HFFc6 (cell line): ENCODE measurements at places on chromosomes 3 and 15.
A peak's percentile ranks its signal among the peaks of the same experiment; 100 is the strongest.

DNA sequence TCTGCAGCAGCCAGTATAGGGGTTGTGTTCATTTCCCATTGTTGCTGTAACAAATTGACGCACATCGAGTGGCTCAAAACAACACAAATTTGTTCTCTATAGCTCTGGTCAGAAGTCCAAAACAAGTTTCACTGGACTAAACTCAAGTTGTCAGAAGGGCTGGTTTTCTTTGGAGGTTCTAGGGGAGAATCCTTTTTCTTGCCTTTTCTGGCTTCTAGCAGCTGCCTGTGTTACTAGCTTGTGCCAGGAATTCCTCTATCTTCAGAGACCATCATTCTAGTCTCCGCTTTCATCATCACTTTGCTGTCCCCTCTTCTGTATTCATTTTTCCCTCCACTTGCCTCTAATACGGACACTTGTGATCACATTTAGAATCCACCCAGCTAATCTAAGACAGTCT lies 20.5 kb downstream of the GASK1A start:
- H3K4me3 ChIP-seq = no peak overlapping the region
- peaks cover 31% of the 10 kb centered on the region for H3K27me3 ChIP-seq
- no peaks in the 10 kb centered on the region for H3K36me3 ChIP-seq
- DNase-seq = no peak

GRCh38 chr3:168051531-168052471 lies 43.9 kb downstream of the GOLIM4 start:
- DNase-seq = peak; percentile 52
- peak overlapping the region; percentile 73 for H3K4me3 ChIP-seq
- H3K27me3 ChIP-seq = no peaks in the 10 kb centered on the region; the same call in 1 of the 2 replicates
- peaks cover 83% of the 10 kb centered on the region for H3K4me1 ChIP-seq
- peaks cover 20% of the 10 kb centered on the region for H3K36me3 ChIP-seq

DNA sequence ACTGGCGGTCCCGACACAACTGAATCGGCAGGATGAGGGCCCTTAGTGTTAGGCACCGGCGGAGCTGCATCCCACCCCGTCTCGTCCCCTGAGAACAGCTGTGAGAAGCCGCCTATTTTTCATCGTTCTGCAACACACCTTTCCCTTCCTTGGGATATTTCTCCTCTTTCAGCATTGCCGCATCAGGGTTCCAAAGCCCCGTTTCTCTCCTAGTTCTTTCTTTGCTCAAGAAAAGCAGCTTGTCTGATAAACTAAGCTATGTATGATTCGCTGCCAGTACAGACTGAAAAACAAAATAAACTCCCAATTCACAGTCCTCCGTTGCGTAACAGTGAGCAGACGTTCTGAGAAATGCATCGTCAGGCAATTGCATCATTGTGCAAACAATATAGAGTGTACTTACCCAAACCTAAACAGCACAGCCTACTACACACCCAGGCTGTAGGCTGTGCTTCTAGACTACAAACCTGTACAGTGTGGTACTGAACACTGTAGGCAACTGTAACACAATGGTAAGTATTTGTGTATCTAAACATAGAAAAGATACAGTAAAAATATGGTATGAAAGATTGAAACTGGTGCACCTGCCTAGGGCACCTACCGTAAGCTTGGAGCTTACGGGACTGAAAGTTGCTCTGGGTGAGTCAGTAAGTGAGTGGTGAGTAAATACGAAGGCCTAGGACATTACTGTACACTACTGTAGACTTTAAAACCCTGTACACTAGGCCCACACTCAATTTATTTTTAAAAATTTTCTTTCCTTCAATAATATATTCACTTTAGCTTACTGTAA lies 8.9 kb upstream of the ADAMTS17 start:
- no peaks in the 10 kb centered on the region for H3K36me3 ChIP-seq
- no peak for DNase-seq
- peaks cover 7% of the 10 kb centered on the region; the same call in 1 of the 2 replicates for H3K4me1 ChIP-seq
- peak overlapping the region; percentile 16; the same call in 1 of the 2 replicates for H3K27ac ChIP-seq
- H3K27me3 ChIP-seq = peaks cover 2% of the 10 kb centered on the region
- H3K4me3 ChIP-seq = peak overlapping the region; percentile 84; the same call in 1 of the 2 replicates

DNA sequence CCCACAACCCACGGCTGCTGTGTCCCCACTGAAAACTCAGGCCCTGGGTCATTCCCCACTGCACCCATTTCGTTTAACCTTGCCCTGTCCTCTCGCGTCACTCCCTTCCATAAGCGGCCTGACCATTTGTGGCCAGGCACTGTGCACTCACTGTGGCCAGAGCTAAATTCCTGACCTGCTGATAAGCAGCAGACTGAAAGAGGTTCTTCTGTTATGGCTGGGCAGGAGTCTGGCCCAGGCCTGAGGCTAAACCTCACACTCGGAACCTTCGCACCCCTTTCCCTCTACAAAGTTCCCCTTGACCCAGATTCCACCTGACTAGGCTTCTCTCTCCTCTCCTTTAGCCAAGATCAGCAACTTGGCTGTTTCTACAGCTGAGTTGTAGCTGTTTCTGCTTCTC lies 62.3 kb downstream of the ADAMTS17 start:
- no peak for DNase-seq
- no peak overlapping the region for H3K27ac ChIP-seq
- H3K4me3 ChIP-seq = no peak overlapping the region
- peaks cover 11% of the 10 kb centered on the region; the same call in 1 of the 2 replicates for H3K36me3 ChIP-seq

GRCh38 chr3:141865101-141865500 lies 11.3 kb upstream of the ATP1B3 start:
- peaks cover 8% of the 10 kb centered on the region; the same call in 1 of the 2 replicates for H3K27me3 ChIP-seq
- no peaks in the 10 kb centered on the region for H3K36me3 ChIP-seq
- no peak overlapping the region for H3K27ac ChIP-seq
- peaks cover 15% of the 10 kb centered on the region for H3K4me1 ChIP-seq
- DNase-seq = no peak

DNA sequence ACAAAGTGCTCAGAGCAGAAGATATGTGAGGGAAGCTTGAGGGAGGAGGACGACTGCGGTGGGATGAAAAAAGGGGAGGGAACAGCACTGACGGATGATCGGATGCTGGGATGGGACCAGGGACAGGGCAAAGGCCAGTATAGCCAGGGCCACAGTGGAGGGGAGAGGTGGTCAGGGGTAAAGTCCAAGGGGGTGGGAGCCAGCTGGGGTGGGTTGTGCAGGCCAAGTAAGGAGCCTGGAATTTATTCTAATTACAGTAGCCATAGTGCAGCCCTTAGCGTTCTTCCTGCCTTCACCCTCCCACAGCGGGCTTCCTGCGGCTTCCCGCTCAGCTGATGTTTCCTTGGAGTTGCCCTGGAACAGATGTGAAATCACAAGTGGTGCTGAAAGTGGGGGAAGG lies 7.6 kb upstream of the APEH start:
- DNase-seq = no peak
- no peak overlapping the region for H3K4me3 ChIP-seq
- H3K27ac ChIP-seq = no peak overlapping the region
- peaks cover 2% of the 10 kb centered on the region; the same call in 1 of the 2 replicates for H3K27me3 ChIP-seq

- peaks cover 15% of the 10 kb centered on the region for H3K4me1 ChIP-seq
- no peak overlapping the region for H3K4me3 ChIP-seq
- H3K27me3 ChIP-seq = peaks cover 2% of the 10 kb centered on the region
These were observed 6.4 kb downstream of the TLR9 start for GRCh38 chr3:52218937-52219650.

DNA sequence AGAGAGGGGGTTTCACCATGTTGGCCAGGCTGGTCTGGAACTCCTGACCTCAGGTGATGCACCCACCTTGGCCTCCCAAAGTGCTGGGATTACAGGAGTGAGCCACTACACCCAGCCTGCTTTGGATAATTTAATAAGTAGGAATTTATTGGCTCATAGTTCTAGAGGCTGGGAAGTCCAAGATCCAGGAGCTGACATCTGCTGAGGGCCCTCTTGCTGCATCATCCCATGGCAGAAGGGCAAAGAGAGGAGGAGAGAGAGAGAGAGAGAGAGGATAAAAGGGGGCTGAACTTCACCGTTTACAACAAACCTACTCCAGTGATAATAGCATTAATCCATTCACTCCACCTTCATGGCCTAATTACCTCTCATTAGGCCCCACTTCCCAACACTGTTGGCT lies 62.0 kb upstream of the HES1 start:
- no peak overlapping the region for H3K27ac ChIP-seq
- H3K27me3 ChIP-seq = peaks cover 41% of the 10 kb centered on the region
- H3K36me3 ChIP-seq = no peaks in the 10 kb centered on the region
- H3K4me3 ChIP-seq = no peak overlapping the region
- DNase-seq = no peak

DNA sequence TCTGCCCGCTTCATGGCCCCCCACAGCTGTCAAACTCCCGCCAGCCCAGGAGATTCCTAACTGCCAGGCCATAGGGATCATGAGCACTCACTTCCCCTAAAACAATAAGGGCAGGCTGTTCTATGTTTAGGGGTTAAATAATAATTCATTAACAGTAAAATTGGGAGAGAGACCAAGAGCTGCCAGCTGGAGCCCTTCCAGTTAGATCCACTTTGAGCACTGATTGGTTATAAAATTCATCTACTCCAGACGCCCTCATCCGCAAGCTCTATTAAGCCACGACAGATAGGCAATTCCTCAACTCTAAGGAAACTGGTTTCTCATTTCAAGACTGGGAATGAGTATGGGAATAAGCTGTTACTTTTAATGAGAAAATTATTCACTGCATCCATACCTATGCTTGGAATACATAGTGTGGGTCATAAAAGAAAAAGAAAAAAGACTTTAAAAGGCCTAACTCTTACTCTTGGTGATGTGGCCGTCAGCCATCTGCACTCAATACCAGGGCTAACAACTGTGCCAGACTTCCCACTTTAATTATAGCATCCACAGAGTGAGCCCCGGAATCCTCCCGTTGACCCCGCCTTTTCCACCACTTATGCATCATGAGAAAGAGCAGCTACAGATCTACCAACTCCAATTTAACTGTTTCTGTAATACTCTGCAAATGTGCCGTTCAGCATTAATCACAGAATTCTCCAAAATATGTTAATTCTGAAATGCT lies 44.5 kb downstream of the IL17RD start:
- H3K36me3 ChIP-seq = no peaks in the 10 kb centered on the region
- no peaks in the 10 kb centered on the region for H3K4me1 ChIP-seq
- peaks cover 30% of the 10 kb centered on the region for H3K27me3 ChIP-seq
- no peak overlapping the region for H3K4me3 ChIP-seq
- no peak overlapping the region for H3K27ac ChIP-seq

- H3K27me3 ChIP-seq = peaks cover 19% of the 10 kb centered on the region
- no peak overlapping the region for H3K27ac ChIP-seq
- no peak overlapping the region for H3K4me3 ChIP-seq
- H3K36me3 ChIP-seq = no peaks in the 10 kb centered on the region
- no peak for DNase-seq
These were observed 41.0 kb downstream of the STARD5 start for GRCh38 chr15:81282911-81283310.

- H3K27me3 ChIP-seq = no peaks in the 10 kb centered on the region
- no peak for DNase-seq
These were observed 26.9 kb downstream of the SENP2 start for GRCh38 chr3:185613016-185613415.

DNA sequence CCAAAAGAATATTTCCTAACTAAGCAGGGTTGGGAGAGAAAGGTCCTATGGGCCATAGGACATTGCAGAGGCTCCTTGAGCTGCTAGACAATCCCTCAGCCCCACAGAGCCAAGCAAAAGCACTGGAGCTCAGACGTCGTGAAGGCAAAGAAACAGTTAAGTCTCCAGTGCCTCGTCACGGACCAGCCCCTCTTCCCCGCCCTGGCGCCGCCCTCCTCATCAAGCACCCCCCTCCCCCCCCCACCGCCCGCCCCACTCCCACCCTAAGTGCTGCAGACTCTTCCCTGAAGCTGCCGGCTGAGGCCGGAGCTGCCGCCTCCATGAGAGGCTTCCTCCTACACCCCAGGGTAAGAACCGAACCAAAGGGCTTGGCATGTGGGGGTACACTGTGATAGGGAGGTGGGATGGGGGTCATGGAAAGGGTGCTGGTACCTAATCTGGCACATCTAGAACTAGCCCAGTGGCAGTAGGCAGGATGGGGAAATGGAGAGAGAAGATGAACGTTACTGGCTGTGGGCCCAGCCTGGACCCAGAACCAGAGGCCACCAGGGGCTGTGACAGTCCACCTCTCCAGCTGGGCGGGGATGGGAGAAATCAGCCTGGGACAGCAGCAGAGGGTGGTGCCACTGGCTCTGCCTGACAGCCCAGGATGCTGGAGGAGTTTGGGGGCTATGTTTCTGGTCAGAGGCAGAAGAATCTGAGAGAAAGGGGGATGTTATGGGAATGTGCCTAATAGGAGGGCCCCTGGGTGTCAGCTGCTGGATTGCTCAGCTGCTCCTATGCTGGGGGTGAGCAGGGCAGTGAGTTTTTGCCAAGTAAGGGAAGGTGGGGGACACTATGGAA lies at the start of gene MAP1A:
MAP1A (plus strand) TSS at position 255 of the 843 bp plus-strand sequence. CDS start 3,866 bp downstream, outside the sequence.
- DNase-seq = peak; percentile 55
- peak within 1 kb of the TSS; percentile 90 for H3K27ac ChIP-seq
- H3K4me1 ChIP-seq = peaks cover 62% of the 10 kb centered on the region
- peak within 1 kb of the TSS; percentile 99 for H3K4me3 ChIP-seq
- peaks cover 2% of the 10 kb centered on the region for H3K27me3 ChIP-seq
- peaks cover 22% of the 10 kb centered on the region for H3K36me3 ChIP-seq

GRCh38 chr3:1609416-1609815 lies 489.2 kb upstream of the CNTN4 start:
- no peak overlapping the region for H3K27ac ChIP-seq
- no peaks in the 10 kb centered on the region for H3K4me1 ChIP-seq
- H3K27me3 ChIP-seq = no peaks in the 10 kb centered on the region
- no peak for DNase-seq
- H3K36me3 ChIP-seq = no peaks in the 10 kb centered on the region
- H3K4me3 ChIP-seq = no peak overlapping the region

GRCh38 chr15:88833731-88834100 lies 30.5 kb downstream of the ACAN start:
- no peak overlapping the region for H3K4me3 ChIP-seq
- no peak overlapping the region for H3K27ac ChIP-seq
- H3K36me3 ChIP-seq = no peaks in the 10 kb centered on the region
- peaks cover 27% of the 10 kb centered on the region for H3K4me1 ChIP-seq
- H3K27me3 ChIP-seq = peaks cover 12% of the 10 kb centered on the region
